ENCODE measurements at places on chromosomes 7 and 10. TPM values are rescaled to one million over a fixed set of nuclear protein-coding genes. Genes with fewer than 3 reads are reported as not detected.

Gene SAP25
- 0.96 TPM for total RNA-seq

Gene GRM8
- total RNA-seq, result not detected

- no peaks in the 10 kb centered on the region for H3K36me3 ChIP-seq
These were observed 16.9 kb downstream of the MYO1G start for GRCh38 chr7:44961844-44962482.

DNA sequence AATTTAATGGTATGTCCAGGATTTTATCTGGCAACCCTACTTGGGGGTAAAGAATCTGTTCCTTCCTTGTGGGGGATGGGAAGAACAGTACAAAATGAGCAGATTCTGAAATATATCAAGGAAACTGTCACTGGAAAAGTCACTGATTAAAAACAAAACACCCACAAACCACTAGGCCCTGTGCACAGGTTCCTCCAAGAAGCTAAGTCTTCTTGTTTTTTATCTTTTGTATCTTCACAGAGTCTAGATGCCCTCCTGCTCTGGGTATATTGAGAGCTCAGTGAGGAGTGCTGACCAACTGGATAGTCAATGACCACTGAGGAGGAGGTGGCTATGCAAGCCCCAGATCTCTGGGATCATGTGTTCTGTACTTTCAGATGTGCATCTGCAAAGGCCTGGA, 86.8 kb upstream of the ANKRD1 start:
- no peak for DNase-seq
- H3K36me3 ChIP-seq, result no peaks in the 10 kb centered on the region
- no peaks in the 10 kb centered on the region for H3K27me3 ChIP-seq
- H3K27ac ChIP-seq, result no peak overlapping the region

GRCh38 chr10:101256387-101256786, 27.1 kb upstream of the LBX1 start:
- no peaks in the 10 kb centered on the region for H3K4me1 ChIP-seq
- H3K4me3 ChIP-seq, result no peak overlapping the region
- H3K27ac ChIP-seq, result no peak overlapping the region
- no peaks in the 10 kb centered on the region for H3K27me3 ChIP-seq
- no peaks in the 10 kb centered on the region for H3K36me3 ChIP-seq
- DNase-seq, result no peak

DNA sequence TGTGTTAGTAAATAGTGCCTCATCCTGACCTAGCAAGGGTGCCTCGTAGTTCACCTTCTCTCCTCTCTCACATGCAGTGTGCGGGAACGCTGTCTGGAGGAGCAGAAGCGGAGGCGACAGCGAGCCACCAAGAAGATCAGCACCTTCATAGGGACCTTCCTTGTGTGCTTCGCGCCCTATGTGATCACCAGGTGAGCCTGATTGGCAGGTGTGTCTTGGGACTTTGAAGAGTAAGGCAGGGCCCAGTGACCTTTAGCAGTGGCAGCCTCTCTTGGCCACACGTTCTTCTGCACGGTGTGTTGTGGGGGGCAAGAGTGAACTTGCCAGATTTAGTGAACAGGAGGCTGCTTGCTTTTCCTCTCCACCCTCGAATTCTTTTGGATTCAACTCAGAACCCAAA, 8.6 kb downstream of the GPR26 start:
- H3K36me3 ChIP-seq, result no peaks in the 10 kb centered on the region
- no peak for DNase-seq
- H3K4me3 ChIP-seq, result no peak overlapping the region
- no peaks in the 10 kb centered on the region for H3K4me1 ChIP-seq

DNA sequence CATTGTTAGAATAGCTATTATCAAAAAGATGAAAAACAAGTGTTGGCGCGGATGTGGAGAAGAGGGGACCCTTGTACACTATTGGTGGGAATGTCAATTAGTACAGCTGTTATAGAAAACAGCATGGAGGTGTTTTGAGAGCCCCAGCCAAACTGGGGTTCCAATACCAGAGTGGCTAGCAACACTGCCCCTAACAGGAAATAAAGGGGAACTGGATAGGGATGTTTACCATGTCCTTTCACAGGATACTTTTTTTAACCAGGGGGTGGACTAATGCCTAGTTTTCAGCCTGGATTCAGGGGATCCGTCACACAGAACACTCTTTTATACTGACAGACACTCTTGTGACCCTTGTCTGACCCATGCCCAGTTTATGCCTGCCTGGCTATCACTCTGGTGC, 6.9 kb upstream of the GSTK1 start:
- H3K4me1 ChIP-seq, result no peaks in the 10 kb centered on the region
- H3K27me3 ChIP-seq, result no peaks in the 10 kb centered on the region
- H3K36me3 ChIP-seq, result no peaks in the 10 kb centered on the region
- no peak overlapping the region for H3K27ac ChIP-seq

DNA sequence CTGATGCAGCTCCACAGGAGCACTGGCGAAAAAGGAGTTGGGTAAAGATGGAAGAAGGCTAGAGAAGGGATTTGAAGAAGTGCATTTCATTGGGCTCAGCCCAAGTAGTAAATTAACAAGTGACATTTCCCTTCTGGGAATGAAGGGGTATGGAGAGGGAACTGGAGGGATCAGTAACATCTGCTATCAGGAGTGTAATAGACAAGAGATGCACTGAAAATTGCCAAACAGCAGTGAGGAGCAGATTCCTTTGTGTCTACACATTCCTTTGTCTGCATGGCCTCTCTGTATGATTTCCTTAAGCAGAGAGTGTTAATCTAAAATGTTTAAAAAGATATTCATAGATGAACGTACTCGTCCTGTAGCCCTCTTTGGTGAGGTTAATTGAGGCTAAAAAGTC, 148.2 kb upstream of the FERD3L start:
- no peak overlapping the region for H3K27ac ChIP-seq
- no peak overlapping the region for H3K4me3 ChIP-seq
- no peaks in the 10 kb centered on the region for H3K27me3 ChIP-seq
- H3K36me3 ChIP-seq, result no peaks in the 10 kb centered on the region

GRCh38 chr10:130171196-130171595, 35.0 kb downstream of the GLRX3 start:
- no peak for DNase-seq
- no peak overlapping the region for H3K27ac ChIP-seq
- no peak overlapping the region for H3K4me3 ChIP-seq
- no peaks in the 10 kb centered on the region for H3K36me3 ChIP-seq
- no peaks in the 10 kb centered on the region for H3K4me1 ChIP-seq

DNA sequence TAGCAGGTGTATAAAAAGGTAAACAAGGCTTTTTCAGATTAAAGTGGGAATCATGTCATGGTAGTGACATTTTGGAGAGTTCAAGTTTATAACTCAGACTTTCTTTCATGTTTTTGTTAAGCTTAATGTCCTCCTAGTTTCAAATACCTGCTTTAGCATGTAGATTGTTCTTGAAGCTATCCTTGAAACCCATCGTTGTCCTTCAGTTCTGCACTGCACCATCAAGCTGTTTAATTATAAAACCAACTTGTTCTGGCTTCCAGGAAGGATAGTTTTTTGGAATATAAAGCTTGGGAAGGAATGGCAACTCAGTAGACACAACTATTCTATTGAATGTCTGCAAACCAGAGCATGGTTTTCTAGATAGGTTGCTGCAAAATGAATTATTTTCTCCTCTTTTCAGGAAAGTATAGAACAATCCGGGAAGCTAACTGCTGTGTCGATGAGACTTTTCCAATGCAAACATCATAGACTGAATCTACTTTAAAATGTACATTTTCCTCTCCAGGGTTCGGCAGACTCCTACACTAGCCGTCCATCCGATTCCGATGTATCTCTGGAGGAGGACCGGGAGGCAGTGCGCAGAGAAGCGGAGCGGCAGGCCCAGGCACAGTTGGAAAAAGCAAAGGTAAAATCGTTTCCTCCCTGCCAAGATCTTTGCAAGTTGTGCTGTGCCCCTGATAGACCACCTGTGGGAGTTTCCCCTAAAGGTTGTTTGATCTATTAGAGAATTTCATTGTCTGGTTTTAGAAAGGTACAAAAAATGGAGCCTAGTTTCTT, 249.8 kb downstream of the NSUN6 start:
- H3K4me1 ChIP-seq, result no peaks in the 10 kb centered on the region
- H3K27ac ChIP-seq, result no peak overlapping the region
- H3K36me3 ChIP-seq, result no peaks in the 10 kb centered on the region
- H3K27me3 ChIP-seq, result no peaks in the 10 kb centered on the region
- DNase-seq, result no peak

DNA sequence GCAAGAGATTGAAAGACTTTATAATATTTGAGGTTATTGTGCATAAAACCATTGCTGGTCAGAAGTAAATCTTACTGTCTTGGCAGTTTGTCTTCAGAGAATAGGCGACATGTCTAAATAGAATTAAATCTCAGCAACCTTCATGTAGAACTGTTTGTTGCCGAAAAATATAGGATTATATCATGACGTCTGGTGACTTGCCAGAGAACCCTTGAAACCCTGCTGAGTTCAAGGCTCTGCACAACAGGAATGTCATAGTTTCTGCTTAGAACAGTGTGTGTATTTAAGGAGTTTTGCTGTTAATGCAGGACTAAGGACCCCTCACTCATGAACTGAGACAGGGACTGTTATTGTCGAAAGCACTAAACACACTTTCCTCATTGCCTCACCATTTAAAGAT, 206.4 kb upstream of the ETV1 start:
- DNase-seq, result no peak
- H3K27me3 ChIP-seq, result no peaks in the 10 kb centered on the region
- no peak overlapping the region for H3K27ac ChIP-seq
- no peak overlapping the region for H3K4me3 ChIP-seq

GRCh38 chr7:22931011-22931410, 82.9 kb downstream of the HYCC1 start:
- no peak for DNase-seq
- H3K4me3 ChIP-seq, result no peak overlapping the region
- H3K27me3 ChIP-seq, result no peaks in the 10 kb centered on the region
- H3K36me3 ChIP-seq, result no peaks in the 10 kb centered on the region
- no peaks in the 10 kb centered on the region for H3K4me1 ChIP-seq
- no peak overlapping the region for H3K27ac ChIP-seq

DNA sequence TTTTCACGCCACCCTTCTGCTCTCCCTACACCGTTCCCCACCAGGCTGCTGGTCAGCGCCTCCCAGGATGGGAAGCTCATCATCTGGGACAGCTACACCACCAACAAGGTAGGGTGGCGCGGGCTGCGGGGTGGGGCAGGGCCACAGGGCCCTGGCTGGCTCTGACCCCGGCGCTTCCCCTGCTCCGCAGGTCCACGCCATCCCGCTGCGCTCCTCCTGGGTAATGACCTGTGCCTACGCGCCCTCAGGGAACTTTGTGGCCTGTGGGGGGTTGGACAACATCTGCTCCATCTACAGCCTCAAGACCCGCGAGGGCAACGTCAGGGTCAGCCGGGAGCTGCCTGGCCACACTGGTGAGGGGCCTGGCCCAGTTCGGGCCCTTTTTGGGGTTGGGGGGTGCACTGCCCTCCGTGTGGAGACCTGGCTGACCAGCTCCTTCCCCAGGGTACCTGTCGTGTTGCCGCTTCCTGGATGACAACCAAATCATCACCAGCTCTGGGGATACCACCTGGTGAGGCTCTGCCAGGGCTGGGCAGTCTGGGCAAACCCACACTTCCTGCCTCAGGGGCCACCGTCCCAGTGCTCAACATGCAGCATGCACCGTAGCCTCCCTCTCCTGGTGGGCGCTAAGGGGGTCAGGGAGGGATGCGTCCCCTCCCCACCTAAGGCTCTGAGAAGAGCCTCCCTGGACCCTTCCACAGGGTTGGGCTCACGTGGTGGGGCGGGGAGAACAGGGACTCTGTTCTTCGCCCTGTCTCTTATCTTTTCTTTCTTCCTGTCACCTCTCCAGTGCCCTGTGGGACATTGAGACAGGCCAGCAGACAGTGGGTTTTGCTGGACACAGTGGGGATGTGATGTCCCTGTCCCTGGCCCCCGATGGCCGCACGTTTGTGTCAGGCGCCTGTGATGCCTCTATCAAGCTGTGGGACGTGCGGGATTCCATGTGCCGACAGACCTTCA, 4.0 kb downstream of the GNB2 start:
- DNase-seq, result no peak
- no peaks in the 10 kb centered on the region for H3K27me3 ChIP-seq
- H3K4me1 ChIP-seq, result no peaks in the 10 kb centered on the region
- H3K4me3 ChIP-seq, result no peak overlapping the region

GRCh38 chr7:127253281-127254162, 781 bp upstream of the GRM8 start:
- peaks cover 15% of the 10 kb centered on the region for H3K4me1 ChIP-seq
- DNase-seq, result no peak
- H3K27ac ChIP-seq, result no peak overlapping the region

DNA sequence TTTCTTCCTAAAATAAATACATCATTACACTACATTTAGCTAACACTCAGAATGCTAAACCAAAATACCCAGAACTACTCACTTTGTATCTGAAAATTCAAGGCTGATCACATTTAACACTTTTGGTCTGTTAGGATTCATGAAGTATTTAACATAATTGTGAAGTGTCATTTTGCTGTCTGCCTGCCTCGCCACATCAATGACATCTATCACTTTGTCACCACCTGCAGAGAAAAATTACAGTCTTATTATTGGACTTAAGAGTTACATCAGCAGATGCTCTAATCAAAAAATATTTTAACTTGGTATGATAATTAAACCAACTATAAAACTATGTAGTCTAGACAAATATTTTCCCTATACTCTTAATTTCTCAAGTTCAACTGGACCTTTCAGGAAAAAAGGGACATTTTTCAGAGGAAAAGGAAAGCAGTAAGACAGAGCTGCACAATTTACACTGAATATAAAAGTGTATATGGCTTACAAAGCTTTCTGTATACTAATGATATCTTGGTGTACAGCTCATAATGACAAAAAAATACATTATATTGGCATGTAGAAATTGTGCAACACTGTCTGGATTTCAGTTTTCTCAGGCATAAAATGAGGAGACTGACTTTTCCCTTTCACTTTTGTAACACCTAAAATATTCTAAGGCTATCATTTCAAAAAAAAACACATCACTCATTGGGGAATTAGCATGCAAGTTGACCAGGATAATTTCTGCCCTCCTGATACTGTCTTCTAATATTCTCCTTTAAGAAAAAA, 49.2 kb downstream of the KDM7A start:
- no peak for DNase-seq
- H3K27me3 ChIP-seq, result no peaks in the 10 kb centered on the region
- no peak overlapping the region for H3K4me3 ChIP-seq
- H3K36me3 ChIP-seq, result no peaks in the 10 kb centered on the region

DNA sequence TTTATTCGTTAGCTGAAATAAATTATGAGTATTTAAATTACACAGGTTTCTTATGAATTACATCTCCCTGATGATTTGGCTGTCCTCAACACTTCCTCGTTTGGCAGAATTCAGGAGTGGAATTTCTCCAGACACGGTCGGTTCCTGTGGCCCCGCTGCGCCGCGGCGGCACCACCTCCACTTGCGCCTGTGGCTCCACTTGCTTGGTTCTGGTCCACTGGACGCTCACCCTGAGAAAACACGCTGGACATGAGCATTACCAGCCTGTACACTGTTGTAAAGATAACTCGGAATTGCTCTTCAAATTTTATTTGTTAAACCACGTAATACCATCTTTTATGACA, 85.3 kb downstream of the ZNF33B start:
- DNase-seq, result no peak
- H3K4me1 ChIP-seq, result peaks cover 6% of the 10 kb centered on the region
- H3K27me3 ChIP-seq, result no peaks in the 10 kb centered on the region
- H3K36me3 ChIP-seq, result no peaks in the 10 kb centered on the region
